Upper lobe of left lung (tissue), 6 donors: ENCODE measurements at places on chromosomes 1 and 21. TPM values are rescaled to one million over a fixed set of nuclear protein-coding genes. Genes with fewer than 3 reads are reported as not detected.

GRCh38 chr1:183778045-183778444 is 26.9 kb upstream of the RGL1 start:
- DNase-seq, result no peak

GRCh38 chr1:66695116-66695515 is 57.1 kb upstream of the DYNLT5 start:
- DNase-seq, result no peak

DNA sequence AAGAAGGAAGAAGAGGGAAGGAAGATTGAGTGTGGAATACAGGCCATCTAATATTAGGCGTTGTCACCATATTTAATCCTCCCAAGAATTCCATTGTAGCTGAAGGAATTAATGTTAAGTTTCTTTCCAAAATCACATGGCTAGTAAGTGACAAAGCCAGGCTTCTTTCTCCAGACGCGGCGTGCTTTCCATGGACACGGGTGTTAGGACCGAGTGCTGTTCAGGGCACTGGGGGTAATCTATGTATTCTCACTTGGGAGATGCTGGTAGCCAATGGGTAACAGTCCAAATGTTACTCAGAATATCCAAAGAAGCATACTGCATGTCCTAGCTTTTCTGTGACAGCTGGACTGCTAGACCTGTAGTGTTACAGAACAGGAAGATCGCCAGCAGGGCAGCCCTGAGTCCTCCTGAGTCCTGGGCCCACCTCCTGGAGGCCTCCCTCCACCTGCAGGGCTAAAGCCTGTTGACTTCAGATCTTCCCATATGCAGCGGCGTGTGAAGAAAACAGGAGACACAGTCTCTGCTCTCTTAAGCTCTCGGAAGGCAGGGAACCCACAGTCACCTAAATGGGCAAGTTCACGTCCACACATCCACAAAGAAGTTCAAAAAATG is 5.3 kb downstream of the IGSF9 start:
- no peak for DNase-seq

FCRL5 gene
- total RNA-seq, result 1.7 TPM

GRCh38 chr1:168637350-168637991 is 61.1 kb downstream of the XCL1 start:
- DNase-seq, result no peak

DNA sequence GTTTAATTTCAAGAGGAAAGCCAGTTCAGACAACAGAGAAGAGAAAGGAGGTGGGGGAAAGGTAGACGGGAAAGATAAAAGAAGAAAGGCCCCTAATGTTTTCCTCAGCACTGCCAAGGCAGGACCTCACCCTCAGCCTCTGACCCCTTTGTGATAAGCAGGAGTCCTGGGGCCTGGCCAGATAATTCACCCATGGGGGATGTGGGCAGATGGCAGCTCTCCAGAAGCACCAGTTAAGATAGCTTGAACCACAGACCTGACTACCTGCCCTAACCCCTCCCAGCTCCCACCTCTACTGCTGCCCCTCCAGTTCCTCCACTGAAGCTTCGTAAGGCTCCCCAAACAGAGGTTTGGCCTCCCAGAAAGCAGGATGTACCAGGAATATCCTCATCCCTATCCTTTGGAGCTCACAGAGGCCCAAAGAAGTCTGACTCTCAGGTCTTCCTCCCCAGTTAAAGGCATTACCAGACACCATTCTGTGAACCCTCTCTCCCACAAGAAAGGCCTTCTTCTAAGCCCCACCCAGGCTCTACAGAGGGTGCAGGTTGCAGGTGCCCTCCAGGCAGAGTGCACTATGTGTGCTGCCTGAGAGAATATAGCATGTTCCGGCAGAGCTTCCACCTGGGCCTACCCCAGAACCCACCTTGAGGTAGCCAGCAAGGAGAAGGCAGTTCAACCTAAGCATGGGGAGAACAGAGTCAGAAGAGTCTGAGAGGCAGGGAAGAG is 9.2 kb upstream of the SNAPIN start:
- DNase-seq, result no peak

CYP4A11 gene
- total RNA-seq, result not detected

- DNase-seq, result no peak
Observed at GRCh38 chr21:15592271-15592860, 137.4 kb upstream of the USP25 start.

OR10J1 gene
- total RNA-seq, result not detected

DAP3 gene
- total RNA-seq, result 83.1 TPM

TSPAN2 gene
- 5.2 TPM for total RNA-seq

DNA sequence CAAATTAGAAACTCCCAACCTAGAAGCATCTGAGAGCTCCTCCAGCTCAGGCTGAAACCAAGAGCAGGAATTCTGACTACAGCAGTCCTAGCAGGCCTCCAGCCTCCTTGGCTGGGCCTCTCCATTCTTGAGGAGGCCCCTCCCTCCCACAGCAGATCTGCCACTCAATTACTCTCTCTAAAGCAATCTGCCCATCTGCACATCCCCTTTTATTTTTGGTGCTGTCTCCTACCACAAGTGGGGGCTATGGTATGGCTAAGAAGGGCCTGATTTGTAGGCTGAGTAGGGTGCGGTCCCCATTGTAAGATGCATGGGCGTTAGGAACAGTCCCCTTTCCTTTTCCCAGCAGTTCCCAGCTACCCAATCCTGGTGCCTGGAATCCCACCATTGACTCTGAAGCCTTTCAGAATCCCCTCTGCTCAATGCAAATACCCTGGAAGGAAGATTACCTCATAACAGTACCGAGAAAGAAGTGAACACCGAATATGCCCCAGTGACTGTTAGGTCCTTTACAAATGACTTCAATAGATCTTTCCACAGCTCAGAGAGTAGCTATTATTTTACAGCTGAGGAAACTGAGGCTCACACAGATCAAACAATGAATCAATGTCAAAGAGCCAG is 11.6 kb upstream of the TTC39A start:
- no peak for DNase-seq

GRCh38 chr1:39458991-39459390 is 32.4 kb upstream of the BMP8A start:
- DNase-seq, result no peak

DNA sequence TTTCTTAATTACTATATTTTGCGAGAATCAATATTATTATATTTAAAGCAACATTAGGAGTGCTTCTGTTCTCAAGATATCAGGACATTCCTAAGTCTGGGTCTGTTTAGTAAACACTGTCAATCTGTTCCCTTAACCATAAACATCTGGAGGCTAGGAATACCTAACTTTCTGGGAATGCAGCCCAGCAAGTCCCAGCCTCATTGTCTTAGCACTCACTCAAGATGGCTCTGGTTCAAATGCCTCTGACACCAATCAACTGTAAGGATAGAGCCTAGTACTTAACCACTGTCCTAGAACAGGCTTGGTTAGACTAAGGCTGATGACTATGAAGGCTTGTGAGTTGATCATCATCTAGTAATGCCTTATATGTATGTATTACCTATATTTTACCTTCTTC is 61.5 kb downstream of the TNN start:
- no peak for DNase-seq

FPGT gene
- total RNA-seq, result 3.9 TPM

GRCh38 chr21:39728341-39728740 is 16.6 kb upstream of the IGSF5 start:
- DNase-seq, result no peak

- peak; percentile 92 for DNase-seq
Observed at GRCh38 chr1:150979092-150980056, 2.7 kb upstream of the ANXA9 start.

GRCh38 chr1:219372916-219373615 is 199.4 kb downstream of the LYPLAL1 start:
- no peak for DNase-seq

GRCh38 chr1:160062230-160062532 is 7.8 kb downstream of the KCNJ10 start:
- DNase-seq, result no peak
